ENCODE measurements at places on chromosomes 16 and 17.
A peak's percentile ranks its signal among the peaks of the same experiment; 100 is the strongest.

DNA sequence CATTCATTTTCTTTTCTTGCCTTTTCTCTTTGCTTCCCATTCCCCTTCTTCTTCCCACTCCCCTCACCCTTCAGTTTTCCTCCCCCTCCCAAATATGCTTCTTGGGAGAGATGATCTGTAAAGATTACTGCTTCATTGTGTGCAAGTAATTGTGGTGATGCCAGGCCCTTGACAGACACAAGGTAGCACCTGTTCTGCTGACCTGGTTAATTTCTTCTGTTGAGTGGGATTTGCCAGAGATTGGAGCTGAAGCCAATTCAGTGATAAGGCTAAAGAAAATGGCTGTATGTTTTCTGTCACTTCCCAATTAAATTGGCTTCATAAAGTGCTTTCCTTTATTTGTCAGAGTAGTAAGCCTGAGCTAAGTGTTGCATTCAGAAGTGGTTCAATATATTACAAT lies 44.5 kb downstream of the AATF start:
- DNase-seq: no peak

DNA sequence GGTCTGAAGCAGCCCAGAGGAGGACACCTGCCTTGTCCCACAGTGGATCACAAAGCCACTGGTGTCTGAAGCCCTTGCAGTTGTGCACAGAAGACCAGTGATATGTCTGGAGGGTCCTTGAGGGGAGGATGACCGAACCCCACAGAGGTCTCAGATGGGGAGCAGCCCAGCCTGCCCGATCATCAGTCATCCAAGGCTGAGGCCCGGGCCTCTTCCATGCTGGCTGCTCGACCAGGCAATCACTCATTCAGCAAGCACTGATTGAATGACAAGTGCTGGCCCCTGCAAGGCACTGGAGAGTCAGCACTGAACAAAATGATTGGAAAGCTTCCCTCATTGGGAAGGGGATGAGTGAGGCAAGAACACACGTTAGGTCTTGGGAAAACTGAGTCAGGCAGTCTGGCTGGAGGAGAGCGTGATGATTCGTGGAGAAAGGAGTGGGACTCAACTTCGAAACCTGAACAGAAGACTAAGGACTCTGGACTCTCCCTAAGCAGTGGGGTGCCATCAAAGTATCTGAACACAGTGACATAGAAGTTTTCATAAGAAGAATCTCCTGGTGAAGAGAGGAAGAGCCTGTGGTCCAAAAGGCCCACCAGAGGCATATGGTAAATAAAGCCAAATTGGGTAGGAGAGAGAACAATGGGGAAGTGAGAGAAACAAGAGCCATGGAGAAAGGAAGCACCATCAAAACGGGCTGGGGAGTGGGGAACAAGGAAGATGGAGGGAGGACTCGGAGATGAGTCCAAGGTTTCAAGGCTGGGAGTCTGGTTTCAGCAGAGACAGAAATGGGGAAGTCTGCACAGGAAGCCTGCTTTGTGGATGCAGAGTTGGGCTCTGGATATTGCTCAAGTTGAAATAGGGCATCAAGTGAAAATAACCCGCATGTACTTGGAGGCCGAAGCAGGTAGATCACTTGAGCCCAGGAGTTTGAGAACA lies 10.2 kb downstream of the PIK3R5 start:
- DNase-seq: no peak

GRCh38 chr17:46774108-46774737 lies 44.3 kb downstream of the WNT3 start:
- DNase-seq: no peak

DNA sequence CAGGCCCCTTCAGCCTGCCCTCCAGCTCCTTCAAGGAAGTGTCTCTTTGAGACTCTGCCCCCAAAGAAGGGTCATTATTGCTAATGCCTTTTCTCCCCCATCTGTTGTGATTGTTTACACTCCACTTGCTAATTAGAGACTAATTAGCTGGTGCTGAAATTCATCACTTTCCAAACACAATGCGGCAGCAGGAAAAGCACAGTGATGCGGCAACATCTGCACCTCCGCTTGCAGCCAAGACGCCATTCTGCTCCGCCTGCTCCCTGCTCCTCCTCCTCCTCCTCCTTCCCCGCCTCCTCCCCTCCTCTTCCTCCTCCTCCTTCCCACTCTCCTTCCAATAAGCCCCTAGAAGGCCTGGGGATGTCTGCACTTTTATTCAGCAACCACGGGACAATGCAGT lies 110.5 kb downstream of the SDK2 start:
- no peak for DNase-seq

DNA sequence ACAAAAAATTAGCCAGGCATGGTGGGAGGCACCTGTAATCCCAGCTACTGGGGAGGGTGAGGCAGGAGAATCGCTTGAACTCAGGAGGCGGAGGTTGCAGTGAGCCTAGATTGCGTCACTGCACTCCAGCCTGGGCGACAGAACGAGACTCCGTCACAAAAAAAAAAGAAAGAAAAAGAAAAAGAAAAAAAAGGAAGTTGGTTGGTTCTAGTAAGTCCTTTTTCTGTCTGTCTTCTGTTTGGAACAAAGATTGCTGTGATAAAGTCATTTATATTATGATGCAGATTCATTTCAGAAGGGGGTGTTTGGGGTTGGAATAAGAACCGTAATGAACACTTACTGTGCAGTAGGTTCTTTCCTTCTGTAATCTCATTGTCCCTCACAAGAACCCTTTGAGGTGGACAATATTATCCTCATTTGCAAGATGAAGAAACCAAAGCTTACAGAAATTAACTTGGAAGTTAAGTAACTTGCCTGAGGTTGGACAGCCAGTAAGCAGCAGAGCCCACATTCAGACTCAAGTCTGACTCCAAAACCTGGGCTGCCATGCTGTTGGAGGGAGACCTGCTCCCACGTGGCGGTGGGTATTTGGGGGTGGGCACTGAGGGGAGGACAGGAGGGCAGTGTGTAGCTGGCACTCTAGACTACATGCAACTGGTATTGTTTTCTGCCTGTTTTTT lies 10.3 kb downstream of the MINK1 start:
- DNase-seq: no peak

DNA sequence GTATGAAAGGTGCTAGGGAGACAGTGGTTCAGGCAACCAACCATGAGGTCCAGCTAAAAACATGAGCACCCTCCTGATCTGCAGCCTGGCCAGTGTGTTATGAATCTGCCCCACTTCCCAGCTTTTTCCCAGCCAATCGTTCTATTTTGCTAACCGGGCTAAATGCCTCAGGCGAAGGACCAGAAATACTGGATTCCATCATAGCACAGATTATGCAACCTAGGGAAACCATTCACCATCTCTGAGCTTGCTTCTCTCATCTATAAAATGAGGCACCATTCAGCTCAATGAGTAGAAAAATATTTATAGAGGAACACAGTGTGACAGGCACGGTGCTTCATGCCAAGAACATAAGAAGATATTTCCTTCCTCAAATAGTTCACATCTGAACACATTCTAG lies 45.2 kb upstream of the NUDT7 start:
- no peak for DNase-seq

- DNase-seq: no peak
These were observed 104.6 kb downstream of the ANKRD11 start for GRCh38 chr16:89385712-89386111.

GRCh38 chr16:81237282-81237681 lies 1.2 kb upstream of the BCO1 start:
- DNase-seq: no peak

- DNase-seq: no peak
These were observed 8.5 kb downstream of the SNTB2 start for GRCh38 chr16:69195369-69196029.

DNA sequence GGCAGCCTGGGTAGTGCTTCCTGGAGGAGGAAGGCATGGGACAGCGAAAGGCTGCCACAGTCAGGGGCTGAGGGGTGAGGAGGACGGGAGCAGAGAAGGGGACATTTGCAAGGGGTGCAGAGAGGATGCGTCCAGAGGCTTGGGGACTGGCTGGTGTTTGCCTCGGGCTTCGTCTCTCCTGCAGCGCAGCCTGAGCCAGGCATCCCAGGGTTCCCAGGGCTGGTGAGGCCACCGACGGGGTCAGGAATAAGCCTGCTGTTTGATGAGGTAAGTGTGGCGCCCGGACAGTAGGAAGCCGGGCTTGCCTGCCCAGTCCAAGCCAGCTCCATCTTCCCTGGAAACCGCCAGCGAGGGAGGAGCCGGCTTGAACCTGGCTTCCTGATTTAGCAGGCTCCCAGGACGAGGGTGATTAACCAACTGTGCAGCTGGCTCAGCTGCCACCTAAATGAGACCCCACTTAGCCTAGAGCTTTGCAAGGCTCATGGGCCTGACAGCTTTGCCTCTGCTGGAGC lies 47.8 kb downstream of the PITPNM3 start:
- no peak for DNase-seq

DNA sequence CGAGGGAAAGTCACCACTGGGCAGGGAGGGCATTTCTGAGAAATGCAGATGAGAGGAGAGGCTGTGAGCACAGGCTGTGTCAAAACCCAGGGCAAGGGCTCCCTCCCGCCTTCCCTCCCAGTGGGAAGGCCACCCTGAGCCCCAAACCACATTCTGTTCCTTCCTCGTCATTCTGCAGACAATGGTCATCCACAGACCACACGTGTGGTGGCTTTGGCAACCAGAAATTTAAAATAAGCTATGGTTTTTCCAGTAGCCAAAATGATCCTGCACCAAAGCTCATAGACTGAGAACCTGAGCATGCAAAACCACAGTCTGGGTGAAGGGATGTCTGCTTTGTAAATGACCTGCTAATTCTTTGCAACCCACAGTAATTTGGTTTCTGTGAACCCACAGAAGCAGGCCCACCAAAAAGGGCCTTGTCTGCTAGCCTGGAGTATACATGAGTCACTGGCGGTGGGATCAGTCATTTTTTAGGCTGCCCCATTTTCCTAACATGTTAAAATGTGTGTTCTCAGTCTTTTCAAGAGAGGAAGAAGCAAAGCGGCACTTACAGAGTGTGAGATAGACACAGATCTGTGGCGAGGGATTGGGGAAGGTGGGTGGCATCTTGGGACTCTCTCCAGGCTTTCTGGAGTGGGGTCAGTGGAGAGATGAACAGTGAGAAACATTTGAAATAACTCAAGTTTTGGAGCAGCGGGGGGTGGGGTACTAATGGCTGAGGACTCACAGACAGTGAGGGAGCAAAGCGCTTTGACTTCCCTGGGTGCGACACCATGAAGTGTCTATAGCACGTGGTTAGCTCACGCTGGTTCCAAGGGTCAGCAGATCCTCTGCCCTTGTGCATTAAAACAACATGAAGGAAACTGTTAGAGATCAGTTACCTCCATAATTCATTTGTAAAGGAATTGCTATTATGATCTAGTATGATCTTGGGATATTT lies 20.5 kb downstream of the GRB7 start:
- peak; percentile 43 for DNase-seq

DNA sequence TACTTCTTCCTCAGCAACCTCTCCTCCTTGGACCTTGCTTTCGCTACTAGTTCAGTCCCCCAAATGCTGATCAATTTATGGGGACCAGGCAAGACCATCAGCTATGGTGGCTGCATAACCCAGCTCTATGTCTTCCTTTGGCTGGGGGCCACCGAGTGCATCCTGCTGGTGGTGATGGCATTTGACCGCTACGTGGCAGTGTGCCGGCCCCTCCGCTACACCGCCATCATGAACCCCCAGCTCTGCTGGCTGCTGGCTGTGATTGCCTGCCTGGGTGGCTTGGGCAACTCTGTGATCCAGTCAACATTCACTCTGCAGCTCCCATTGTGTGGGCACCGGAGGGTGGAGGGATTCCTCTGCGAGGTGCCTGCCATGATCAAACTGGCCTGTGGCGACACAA lies 429 bp downstream of the OR2C1 start:
- DNase-seq: no peak

GRCh38 chr16:11099672-11100205 lies 155.4 kb downstream of the CLEC16A start:
- DNase-seq: no peak

- no peak for DNase-seq
These were observed 385.2 kb downstream of the CDH13 start for GRCh38 chr16:83011939-83012338.

GRCh38 chr16:68244481-68244902 lies 681 bp upstream of the PLA2G15 start:
- no peak for DNase-seq

DNA sequence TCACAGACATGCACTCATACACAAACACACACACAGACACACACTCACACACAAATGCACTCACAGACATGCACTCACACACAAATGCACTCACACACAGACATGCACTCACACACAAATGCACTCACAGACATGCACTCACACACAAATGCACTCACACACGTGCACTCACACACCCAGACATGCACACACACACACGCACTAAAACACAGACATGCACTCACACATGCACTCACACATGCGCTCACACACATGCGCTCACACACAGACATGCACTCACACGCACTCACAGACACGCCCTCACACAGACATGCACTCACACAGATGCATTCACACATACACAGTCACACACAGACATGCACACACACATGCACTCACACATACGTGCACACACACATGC lies 2.7 kb upstream of the ZNF469 start:
- DNase-seq: no peak

- DNase-seq: no peak
These were observed 5.1 kb upstream of the KLHL36 start for GRCh38 chr16:84643180-84643583.

DNA sequence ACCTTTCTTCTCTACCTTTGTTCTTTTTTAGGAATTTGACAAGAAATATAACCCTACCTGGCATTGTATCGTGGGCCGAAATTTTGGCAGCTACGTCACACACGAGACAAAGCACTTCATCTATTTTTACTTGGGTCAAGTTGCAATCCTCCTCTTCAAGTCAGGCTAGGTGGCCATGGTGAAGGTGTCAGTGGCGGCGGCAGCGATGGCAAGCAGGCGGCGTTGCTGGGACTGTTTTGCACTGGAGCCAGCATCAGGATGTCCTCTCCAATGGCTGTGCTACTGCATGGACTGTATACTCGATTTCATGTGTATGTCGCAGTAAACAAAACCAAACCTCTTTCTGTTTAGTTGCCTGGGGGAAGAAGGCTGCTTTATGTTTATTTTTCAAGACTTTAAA lies 5.9 kb downstream of the DYNLL2 start:
- no peak for DNase-seq

- peak; percentile 39 for DNase-seq
These were observed 39.4 kb downstream of the TUBD1 start for GRCh38 chr17:59853168-59853918.

DNA sequence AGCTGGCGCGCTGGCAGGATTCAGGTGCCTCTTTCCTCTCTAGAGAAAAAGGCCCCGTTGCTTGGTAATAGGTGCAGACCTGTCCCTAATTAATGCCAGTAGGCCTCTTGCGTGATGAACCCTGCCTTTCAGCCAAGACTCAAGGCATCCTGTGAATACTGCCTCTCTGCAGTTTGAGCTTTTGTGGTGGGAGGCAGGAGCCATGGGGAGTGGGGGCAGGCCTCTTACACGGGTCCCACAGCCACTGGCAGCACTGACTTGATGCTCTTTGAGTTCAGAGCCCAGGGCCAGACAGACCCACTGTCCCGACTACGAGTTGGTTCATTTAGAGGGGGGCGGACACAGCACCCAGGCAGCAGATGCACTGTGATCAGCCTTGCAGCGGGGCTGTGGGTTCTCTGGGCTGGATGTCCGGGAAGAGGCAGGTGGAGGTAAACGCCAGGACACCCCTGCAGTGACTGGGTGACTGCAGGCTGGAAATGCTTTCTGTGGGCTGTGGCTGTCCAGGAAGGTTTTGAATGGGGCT lies 237.0 kb downstream of the SEC14L1 start:
- no peak for DNase-seq

GRCh38 chr16:87126403-87127025 lies 190.7 kb downstream of the C16orf95 start:
- no peak for DNase-seq

- DNase-seq: no peak
These were observed 87.5 kb downstream of the SOCS1 start for GRCh38 chr16:11168386-11169051.

All from activated T-helper 1 cell treated with anti-CD3 and anti-CD28 coated beads, Interleukin-2, amount 50 U/mL, for 16 hours (primary cell).